ENCODE measurements at places on chromosomes 16 and 17.

DNA sequence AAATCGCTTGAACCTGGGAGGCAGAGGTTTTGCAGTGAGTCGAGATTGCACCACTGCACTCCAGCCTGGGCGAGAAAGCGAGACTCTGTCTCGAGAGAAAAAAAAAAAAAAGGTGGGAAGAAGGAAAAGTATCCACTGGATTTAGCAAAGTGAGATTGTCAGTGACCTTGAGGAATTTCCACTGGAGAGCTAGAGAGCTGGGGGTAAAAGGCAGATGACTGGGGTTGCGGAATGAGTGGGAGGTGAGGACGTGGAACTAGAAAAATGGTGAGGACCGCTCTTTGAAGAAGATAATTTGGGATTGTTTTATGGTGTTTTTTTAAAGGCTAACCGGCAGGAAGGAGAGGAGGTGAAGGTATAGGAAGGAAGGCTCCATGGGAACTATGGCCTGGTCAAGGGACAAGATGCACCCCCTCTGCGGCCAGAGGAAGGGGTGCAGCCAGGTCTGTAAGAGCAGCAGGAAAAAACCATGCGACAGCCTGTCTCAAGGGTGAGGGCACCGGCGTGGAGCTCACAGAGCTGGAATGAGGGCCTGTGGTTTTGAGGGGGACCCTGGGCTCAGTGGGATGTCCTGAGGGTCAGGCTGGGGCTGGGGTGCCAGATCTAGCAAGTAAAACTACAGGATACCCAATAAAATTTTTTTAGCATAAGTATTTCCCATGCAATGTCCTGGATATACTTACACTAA is 694 bp upstream of the MLST8 start:
- DNase-seq: no peak

DNA sequence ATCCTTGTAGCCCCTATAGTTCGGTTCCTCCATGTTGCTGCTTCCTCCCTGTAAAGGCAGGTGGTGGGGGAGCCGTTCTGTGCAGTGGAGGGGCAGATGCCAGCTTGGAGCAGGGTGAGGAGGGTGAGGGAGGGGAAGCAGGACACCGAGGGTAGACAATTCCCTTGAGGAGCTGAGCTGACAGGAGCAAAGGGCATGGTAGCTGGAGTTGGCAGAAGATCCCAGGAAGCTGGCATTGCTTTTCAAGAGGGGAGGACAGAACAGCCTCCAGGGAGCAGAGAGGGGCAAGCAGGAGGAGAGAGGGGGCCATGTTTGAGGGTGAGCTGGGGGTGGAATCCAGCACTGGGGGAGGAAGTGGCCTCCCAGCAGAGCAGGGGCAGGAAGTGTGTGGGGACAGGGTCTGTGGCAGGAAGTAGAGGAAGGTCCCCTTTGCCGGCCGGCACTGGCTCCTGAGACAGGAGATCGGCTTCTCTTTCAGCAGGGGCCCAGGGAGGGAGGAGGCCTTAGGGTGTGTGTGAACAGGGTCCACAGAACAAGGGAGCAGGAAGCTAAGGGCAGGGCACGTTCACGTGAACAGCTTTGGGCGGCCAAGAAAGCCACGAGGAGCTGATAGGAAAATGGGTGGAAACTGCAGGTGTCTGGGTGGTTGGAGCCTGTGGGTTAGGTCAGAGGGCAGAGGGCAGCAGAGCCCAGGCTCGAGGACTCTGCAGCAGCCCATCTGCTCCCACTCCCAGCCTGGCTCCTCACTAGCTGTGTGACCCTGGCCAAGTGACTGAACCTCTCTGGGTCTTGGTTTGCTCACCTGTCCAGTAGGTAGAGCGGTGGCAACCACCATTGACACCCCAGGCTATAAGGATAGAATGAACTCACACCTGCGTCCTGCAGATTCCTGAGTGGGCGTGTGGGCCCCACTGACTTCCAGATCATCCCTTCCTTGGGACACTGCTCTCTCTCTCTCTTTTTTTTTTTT is 17.5 kb upstream of the SPNS2 start:
- DNase-seq: no peak

GRCh38 chr17:69287168-69287567 is 39.8 kb downstream of the ABCA5 start:
- DNase-seq: no peak

DNA sequence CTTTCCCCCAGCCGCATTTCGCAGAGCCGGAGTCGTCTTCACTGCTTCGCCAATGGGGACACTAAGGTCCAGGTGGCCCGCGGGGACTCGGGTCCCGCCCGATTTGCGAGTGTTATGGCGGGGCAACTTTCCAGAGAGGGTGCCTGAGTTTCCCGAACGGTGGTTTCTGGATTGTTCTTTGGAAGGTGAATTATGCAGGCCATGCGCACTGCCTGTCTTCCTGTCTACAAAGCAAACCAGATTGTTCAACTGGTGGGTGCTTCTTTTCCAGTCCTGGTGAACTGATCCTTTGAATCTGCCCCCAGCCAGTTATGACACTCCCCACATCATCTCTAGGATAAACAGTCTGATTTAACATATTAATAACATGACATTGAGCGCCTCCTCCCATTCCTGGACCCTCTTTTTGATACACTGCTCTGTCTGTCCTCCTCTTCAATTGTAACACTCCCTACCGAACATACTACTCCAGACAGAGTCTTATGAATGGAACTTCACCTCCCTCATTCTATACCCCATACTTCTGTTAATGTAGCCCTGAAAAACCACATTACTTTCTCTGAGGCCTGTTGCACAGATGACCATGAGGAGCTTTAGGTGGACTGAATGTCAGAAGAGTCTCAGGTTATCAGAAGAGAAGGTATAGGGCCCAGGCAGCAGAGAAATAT is 159.0 kb downstream of the RAB11FIP4 start:
- DNase-seq: no peak

- DNase-seq: no peak
These were observed 15.8 kb downstream of the TSNAXIP1 start for GRCh38 chr16:67822511-67822910.

GRCh38 chr17:61313461-61314326 is 85.9 kb upstream of the TBX2 start:
- no peak for DNase-seq

GRCh38 chr16:79083508-79084299 is 516.8 kb downstream of the MAF start:
- DNase-seq: no peak

DNA sequence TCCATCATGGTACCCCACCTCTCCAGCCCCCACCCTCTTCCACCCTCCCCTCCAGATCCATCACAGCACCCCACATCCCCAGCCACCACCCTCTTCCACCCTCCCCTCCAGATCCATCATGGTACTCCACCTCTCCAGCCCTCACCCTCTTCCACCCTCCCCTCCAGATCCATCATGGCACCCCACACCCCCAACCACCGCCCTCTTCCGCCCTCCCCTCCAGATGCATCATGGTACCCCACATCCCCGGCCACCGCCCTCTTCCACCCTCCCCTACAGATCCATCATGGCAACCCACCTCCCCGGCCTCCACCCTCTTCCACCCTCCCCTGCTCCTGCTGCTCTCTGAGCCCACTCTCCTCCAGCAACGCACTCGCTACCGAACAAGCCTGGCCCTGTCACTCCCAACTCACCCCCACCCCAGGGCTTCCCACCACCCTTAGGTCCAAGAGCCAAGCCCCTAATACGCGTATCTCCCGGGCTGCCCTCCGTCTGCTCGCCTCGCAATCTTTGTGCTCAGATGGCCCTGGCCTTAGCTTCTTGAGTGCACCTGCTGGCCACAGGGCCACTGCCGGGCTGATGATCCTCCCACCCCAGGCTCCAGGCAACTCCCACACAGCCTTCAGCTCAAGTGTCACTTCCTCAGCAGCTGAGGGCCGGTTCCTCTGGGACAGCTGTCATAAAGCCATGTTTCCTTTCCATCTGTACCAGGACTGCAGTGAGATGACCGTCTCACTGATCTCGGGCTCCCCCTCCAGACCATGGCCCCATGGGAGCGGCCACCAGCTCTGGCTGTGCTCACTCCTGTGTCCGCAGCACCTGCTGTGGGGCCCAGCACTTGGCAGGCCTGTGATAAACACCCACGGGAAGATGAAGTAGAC is 25.5 kb downstream of the KDM8 start:
- peak; percentile 64 for DNase-seq

DNA sequence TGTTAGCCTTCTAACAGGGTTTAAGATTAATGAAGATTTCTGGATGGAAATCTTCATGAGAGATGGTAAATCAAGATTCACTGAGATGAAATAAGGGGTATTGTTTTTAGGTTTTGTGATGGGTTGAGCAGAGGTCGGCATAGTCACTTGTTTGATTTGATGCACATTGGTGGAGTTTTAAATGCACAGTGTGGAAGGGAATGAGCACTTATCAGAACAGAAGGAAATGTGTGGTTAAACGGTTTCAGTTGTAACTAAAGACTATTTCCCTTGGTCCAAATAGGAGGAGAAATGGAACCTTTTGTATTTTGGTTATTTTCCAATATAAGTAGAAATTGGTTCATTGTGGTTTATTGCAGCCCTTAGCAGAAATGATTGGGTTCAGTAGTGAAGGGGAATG is 34.1 kb downstream of the CBFB start:
- no peak for DNase-seq

- no peak for DNase-seq
These were observed 609.2 kb downstream of the TOX3 start for GRCh38 chr16:51937771-51938170.

DNA sequence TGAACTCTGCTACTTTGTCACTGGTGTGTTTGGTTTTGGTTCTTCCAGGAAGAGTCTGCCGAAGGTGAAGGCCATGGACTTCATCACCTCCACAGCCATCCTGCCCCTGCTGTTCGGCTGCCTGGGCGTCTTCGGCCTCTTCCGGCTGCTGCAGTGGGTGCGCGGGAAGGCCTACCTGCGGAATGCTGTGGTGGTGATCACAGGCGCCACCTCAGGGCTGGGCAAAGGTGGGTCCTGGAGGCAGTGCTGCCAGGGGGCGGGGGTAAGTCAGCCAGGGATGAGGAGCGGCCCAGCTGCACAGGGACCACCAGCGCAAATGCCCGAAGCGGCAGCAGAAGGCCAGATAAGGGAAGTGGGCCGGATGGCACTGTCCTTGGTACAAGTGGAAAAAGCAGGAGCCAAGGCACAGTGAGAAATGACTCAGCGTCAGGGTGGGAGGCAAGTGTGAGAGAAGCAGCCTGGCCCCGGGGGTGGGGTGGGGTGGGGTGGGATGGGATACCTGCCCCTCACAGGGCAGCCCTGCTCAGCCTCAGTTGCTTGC is 41.9 kb downstream of the TMEM11 start:
- DNase-seq: no peak

DNA sequence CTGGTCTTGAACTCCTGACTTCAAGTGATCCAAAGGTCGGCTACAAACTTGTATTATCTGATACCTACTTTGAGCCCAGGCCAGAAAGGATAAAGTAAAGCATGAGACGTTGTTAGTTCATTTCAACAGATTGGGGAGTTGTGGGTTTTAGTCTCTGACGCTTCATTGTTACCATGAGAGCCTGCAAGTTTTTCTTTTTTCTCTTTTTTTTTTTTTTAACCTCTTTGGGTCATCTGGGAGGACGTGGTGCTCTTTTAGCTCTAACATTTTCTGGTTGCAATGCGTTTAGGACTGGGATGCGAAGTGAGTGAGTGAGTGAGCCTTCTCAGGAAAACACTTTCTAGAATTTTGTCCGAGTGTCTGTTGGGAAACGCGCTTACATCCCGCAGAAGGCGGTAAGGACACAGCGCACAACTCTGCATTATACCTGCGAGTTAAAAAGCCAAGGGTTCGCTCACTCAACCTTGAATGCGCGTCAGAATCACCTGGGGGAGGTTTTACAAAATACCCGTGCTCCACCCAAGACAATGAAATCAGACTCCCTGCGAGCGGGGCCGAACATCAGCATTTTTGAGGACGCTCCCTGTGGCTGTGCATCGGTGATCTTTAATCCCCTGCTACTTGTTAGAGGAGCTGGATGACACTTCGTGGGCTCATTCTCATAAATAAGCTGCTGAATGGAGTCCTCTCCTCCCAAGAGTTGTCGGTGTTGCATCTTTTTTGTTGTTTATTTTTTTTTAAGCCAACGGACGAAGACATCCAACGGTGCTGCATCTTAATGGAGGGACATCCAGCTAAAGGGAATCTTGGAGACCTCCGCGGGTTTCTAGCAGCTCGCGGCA is 629 bp upstream of the RNF135 start:
- DNase-seq: peak; percentile 66

- no peak for DNase-seq
These were observed 1.9 kb upstream of the HSF4 start for GRCh38 chr16:67162506-67163163.

DNA sequence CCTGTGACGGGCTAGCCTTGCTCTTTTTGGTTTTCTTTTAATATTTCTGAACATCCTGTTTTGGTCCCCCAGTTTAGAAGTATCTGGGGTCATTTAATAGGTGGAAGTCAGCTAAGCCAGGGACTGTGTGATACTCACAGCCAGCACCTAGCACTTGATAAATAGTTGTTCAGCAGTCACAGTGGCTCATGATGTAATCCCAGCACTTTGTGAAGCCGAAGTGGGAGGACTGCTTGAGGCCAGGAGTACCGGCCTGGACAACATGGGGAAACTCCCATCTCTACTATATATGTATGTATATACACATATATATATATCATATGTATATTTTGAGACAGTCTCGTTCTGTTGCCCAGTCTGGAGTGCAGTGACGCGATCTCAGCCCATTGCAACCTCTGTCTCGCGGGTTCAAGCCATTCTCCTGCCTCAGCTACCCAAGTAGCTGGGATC is 1.8 kb upstream of the ZNRF1 start:
- no peak for DNase-seq

DNA sequence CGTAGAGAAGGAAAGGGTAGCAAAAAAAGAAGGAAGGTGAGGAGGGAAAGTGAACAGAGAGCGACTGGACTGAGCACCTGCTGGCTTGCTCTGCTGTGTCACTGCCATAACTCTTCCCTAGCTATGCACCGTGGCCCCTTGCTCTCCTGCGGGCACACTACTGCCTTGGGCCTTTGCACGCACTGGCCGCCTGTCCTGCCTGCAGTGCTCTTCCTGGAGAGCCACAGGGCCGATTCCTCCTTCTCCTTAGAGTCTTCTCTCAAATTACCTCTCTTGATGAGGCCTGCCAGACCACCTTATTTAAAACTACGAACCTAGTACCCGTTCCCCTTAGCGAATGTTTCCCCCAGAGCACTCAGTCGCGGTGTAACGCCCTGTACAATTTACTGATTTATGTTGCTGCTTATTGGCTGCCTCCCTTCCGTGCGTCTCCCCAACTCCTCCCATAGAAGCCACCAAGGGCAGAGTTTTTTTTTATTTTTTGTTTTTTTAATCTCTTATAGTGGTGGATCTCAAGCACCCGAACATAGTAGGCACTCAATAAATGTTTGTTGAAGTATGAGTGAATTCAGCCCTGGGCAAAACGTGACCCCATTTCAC is 70.3 kb downstream of the RAI1 start:
- no peak for DNase-seq

- DNase-seq: peak; percentile 57
These were observed 11.0 kb upstream of the DPEP1 start for GRCh38 chr16:89602273-89602951.

DNA sequence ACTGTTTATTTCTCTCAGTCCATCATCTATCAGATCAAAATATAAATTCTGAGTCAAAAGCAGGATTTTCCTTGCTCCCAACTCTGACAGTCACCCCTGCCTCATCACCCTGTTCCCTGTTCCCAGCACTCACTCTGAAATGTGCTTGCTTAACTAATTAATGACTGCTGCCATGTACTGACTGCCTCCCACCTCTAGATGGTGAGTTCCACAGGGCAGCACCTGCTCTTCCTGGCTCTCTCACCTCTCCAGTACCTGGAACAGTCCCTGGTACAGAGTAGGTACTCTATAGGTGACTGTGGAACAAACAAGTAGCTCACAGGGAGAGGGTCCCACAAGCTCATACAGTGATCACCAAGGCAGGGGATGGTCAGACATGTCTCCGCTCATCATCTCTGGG is 114.3 kb upstream of the C16orf82 start:
- no peak for DNase-seq

- DNase-seq: peak; percentile 73
These were observed 9.9 kb upstream of the RAP1GAP2 start for GRCh38 chr17:2786176-2786881.

GRCh38 chr16:28981517-28981916 is 3.3 kb upstream of the LAT start:
- no peak for DNase-seq
